ENCODE measurements at places on chromosomes 5 and 9. TPM values are rescaled to one million over a fixed set of nuclear protein-coding genes. Genes with fewer than 3 reads are reported as not detected.

DNA sequence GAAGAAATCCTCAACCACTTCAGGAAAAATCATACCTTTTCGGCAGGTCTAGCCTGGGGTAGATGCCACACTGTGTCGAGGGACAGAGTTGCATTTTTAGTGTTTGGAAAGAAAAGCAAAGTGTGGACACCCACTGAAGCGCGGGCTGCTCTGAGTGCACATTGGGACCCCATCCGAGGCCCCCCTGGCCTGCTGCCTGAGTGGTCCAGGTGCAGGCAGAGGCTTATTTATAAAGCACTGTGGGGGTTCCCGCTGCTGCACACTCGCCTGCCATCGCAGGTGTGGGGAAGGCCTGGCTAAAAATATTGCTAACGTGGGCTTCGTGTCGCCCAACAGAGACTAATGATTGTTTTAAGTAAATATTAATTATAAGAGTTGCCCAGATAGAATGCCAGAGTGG is 119.4 kb downstream of the CRB2 start:
- DNase-seq = no peak

- no peak for DNase-seq
Observed at GRCh38 chr9:36040271-36040925, 3.7 kb downstream of the RECK start.

GRCh38 chr5:171989946-171990712 is 16.3 kb downstream of the FBXW11 start:
- no peak for DNase-seq

DNA sequence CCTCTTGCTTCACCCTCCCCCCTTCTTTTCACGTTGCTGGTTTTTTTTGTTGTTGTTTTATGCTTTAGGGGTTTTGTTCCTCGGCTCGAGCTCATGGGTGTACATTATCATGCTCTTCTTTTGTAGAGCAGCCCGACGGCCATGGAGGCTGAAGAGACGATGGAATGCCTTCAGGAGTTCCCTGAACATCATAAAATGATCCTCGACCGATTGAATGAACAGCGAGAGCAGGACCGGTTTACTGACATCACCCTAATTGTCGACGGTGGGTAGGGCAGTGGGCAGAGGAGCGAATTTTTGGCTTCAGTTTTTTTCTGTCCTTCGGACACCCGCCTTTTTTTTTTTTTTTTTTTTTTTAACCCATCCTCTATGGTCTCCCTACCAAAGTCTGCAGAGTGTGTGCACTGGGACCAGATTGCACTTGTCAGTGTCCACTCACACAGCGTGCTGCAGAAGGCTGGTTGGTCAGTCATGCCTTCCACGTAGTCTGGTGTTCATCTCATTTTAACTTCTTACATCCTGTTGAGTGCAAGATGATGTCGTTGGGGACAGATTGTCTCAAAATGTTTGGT is 1.3 kb downstream of the ZNF131 start:
- peak; percentile 48 for DNase-seq

- DNase-seq = no peak
Observed at GRCh38 chr5:167415779-167416746, 875.4 kb upstream of the WWC1 start.

Gene TAF11L5
- not detected for polyA plus RNA-seq
